ENCODE measurements at places on chromosomes 1 and 21. TPM values are rescaled to one million over a fixed set of nuclear protein-coding genes. Genes with fewer than 3 reads are reported as not detected.
A peak's percentile ranks its signal among the peaks of the same experiment; 100 is the strongest.

DNA sequence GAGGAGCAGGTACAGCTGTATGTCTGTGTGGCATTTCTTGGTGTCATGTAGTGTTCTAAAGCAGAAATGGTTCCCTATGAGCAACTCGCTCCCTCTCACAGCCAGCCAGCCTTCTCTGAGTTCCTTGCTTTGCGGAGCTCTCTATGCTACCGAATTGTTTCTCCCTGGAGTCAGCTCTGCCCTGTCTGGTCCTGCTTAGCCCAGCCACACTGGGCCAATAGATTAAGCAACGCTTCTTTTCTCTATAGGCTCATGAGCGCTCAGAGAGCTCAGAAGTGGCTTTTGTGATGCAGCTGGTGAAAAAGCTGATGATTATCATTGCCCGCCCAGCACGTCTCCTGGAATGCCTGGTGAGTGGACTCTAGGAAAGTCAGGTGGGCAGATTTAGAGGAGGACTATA lies 113.1 kb downstream of the PIK3R3 start:
- H3K27ac ChIP-seq = no peak overlapping the region
- H3K4me3 ChIP-seq = no peak overlapping the region
- no peaks in the 10 kb centered on the region for H3K4me1 ChIP-seq
- no peaks in the 10 kb centered on the region for H3K36me3 ChIP-seq
- DNase-seq = no peak

Gene TBX19
- total RNA-seq = 4.3 TPM

Gene FOXJ3
- 102 TPM for total RNA-seq

GRCh38 chr1:59025898-59026426 lies 242.1 kb upstream of the JUN start:
- peaks cover under 1% of the 10 kb centered on the region for H3K4me1 ChIP-seq
- no peak overlapping the region for H3K27ac ChIP-seq
- no peaks in the 10 kb centered on the region for H3K27me3 ChIP-seq

DNA sequence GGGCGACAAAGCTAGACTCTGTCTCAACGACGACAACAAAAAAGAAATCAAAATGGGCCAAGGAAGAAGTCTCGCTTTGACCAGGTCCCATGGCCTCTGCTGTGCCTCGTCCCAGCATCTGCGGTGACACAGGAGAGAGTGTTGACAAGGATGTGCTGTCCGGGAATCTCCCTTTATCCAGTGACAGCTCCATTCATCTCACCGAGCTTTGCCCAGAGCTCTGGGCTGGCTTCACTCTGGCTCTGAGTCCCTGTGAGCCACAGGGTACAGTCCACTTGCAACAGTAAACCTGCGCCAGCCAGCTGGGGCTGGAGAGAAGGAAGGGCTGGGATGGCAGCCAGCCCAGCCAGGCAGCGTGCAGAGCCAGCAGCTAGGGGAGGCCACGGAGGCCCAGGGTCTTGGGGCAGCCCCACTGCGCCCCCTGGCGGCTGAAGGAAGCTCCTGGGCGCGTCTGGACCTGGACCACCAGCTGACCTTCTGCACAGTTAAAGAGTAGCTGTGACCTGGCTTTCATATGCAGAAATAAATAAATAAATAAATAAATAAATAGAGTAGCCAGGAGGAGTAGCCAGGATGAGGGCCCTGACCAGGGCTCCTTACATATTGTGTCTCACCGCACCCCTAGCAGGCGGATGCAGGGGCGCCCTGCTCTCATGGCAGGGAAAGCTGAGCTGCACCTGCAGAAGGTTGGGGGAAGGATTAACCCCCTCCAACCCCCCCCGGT lies 29.7 kb downstream of the ENO1 start:
- no peaks in the 10 kb centered on the region for H3K36me3 ChIP-seq
- H3K4me3 ChIP-seq = no peak overlapping the region
- no peak overlapping the region for H3K27ac ChIP-seq

GRCh38 chr1:66335859-66336640 lies 197.9 kb upstream of the SGIP1 start:
- no peaks in the 10 kb centered on the region for H3K27me3 ChIP-seq
- H3K36me3 ChIP-seq = no peaks in the 10 kb centered on the region
- peaks cover 57% of the 10 kb centered on the region for H3K4me1 ChIP-seq
- peak overlapping the region; percentile 85 for H3K27ac ChIP-seq

Gene KRTAP11-1
- total RNA-seq = not detected

- no peaks in the 10 kb centered on the region for H3K4me1 ChIP-seq
- H3K27me3 ChIP-seq = no peaks in the 10 kb centered on the region
- no peak overlapping the region for H3K27ac ChIP-seq
- no peak overlapping the region for H3K4me3 ChIP-seq
- no peak for DNase-seq
- no peaks in the 10 kb centered on the region for H3K36me3 ChIP-seq
Measured at GRCh38 chr1:108862017-108862610, 5.2 kb upstream of the AKNAD1 start.

DNA sequence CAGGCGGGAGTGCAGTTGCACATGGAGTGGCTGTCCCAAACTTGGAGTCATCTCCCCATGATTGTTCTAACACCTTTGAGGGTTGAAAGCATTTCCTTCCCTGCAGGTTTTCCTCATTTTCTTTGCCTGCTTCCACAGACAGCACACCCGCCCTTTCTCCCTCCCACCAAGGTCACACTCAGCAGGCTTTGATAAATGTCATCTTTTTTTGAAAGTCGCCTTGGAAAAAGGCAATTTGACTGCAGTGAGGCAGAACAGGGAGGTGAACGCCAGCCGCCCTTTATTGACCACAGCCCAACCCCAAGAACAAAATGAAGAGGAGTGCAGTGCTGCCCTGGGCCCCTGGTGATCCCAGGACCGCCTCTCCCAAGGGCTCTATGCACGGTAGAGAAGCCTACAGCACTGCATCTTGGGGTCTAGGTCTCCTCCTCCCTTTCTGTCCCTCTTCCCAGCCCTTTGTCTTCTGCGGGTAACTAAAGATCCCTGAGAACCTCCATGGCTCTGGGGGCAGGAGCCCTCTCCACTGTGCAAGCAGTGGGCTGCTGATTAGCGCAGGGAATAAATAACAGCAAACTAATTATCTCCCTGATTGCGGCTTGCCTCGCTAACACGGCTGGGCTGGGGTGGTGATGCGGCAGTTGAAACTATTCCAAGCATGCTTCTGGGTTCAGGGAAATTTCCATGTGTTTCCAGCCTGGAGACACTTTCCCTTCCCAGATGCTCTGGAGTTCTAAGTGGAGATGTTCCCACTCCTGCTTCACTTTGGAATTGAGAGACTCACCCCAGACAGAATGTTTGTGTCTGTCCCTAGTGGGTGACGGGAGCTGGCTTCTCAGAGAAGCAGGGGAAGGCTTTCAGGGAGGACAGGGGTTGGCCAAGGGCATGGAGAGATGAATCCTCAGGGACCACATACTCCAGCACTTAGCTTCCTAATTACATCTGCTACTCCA lies 11.8 kb upstream of the AMIGO1 start:
- no peak overlapping the region for H3K4me3 ChIP-seq
- no peaks in the 10 kb centered on the region for H3K36me3 ChIP-seq
- H3K27me3 ChIP-seq = no peaks in the 10 kb centered on the region
- DNase-seq = no peak
- no peaks in the 10 kb centered on the region for H3K4me1 ChIP-seq

Gene ENO1
- 305 TPM for total RNA-seq

Gene PDZK1IP1
- not detected for total RNA-seq

Gene S100A3
- not detected for total RNA-seq

DNA sequence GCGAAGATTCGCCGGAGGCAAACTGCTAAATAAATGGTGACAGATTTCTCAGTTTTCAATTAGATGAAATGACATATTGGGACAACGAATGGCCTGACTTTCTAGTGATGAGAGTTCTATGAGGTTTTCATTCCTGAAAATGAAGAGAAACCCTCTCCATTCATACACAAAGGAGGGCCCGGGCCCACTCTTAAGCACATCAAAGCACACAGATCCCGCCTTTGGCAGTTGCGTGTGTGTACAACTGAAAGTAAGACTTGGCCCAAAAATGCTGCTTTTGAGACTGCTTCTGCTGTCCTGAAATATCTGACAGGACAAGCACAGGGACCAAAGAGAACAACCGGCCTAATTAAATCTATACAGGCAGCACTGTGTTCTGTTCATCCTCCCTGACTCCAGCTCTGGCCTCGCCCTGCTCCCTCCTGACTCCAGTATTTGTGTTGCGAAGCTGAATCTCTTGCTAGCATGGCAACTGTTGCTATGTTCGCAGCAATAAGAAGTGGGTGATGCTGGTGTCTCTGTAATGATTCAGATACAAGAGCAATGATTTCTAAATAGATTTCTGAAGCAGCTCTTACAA lies 7.4 kb downstream of the LRRC53 start:
- no peaks in the 10 kb centered on the region for H3K27me3 ChIP-seq
- no peak overlapping the region for H3K4me3 ChIP-seq
- H3K36me3 ChIP-seq = no peaks in the 10 kb centered on the region
- no peak for DNase-seq
- H3K27ac ChIP-seq = no peak overlapping the region

GRCh38 chr1:219149009-219149577 lies 24.6 kb upstream of the LYPLAL1 start:
- no peak overlapping the region for H3K27ac ChIP-seq
- H3K27me3 ChIP-seq = no peaks in the 10 kb centered on the region
- H3K4me1 ChIP-seq = no peaks in the 10 kb centered on the region
- DNase-seq = no peak

GRCh38 chr1:89518221-89518631 lies 6.4 kb upstream of the LRRC8B start:
- H3K4me1 ChIP-seq = no peaks in the 10 kb centered on the region
- H3K36me3 ChIP-seq = no peaks in the 10 kb centered on the region
- no peaks in the 10 kb centered on the region for H3K27me3 ChIP-seq

- H3K27me3 ChIP-seq = no peaks in the 10 kb centered on the region
- no peak for DNase-seq
- no peak overlapping the region for H3K4me3 ChIP-seq
- no peak overlapping the region for H3K27ac ChIP-seq
Measured at GRCh38 chr1:107976431-107976830, 11.5 kb upstream of the VAV3 start.

DNA sequence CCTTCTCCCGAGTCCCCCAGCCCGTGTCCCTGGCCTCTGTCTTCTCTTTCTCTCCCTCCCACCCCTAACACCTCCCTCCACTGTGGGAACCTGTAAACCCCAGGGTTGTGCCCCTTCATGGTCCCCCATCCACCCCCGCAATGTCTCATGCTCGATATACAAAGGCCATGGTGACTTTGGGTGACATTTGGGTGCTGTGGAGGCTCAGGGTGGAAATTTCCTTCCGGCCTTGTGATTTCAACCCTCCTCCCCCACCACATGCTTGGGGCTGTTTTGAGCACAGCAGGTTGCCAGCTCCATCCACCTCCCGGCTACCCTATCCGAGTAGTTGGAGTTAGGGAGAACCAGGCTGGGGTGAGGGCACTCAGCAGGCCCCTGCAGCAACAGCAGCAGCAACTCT lies 25.7 kb upstream of the VPS13D start:
- H3K4me1 ChIP-seq = peaks cover 62% of the 10 kb centered on the region
- DNase-seq = peak; percentile 31
- H3K27me3 ChIP-seq = no peaks in the 10 kb centered on the region
- H3K4me3 ChIP-seq = no peak overlapping the region

Gene KRTAP21-2
- total RNA-seq = not detected

DNA sequence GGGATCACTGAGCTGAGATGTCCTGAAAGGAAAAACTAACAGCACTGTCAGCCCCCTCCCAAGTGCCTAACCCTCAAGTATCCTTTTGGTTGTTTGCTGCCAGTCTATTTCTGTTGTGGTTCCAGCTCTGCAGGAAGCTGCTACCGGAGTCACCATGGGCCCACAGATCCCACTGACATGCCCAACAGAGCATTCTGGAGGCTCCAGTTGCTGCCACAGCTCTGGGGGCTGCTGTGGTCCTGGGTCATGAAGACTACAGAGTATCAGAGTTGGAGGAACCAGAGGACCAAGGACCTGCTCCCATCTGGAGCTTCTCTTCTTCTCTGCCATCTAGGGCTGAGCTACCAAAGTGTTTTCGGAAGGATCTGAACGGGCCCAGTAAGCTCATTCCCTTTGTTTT lies 910 bp downstream of the LCE3A start:
- H3K27ac ChIP-seq = no peak overlapping the region
- no peaks in the 10 kb centered on the region for H3K4me1 ChIP-seq

All from CD4-positive, alpha-beta memory T cell (primary cell).